ENCODE measurements at places on chromosomes 12 and 14.

- no peak for DNase-seq
Measured at GRCh38 chr14:47257013-47257412, 418.4 kb downstream of the MDGA2 start.

DNA sequence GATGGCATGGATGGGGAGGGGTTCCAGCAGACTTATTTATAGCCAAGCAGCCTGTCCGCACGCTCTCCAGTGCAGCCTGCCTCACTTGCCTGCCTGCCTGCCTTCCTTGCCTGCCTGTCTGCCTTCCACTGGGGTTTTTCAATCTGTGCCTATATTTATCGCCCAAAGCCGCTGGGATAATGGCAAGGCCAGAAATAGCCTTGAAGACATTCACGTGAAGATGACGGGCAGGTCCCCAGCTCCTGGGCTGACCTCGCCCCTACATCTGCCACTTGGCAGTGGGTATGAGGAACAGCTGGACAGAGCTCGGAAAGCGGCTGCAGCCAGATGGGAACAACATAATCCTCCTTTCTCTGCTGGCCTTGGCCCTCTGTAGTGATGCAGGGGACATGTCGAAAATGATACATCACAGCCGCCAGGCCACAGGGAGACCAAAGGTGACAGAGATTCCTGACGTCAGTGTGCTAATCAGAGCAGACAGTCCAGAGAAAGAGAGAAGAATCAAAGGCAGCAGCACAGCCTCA is 53.3 kb downstream of the PITPNM2 start:
- DNase-seq: no peak

DNA sequence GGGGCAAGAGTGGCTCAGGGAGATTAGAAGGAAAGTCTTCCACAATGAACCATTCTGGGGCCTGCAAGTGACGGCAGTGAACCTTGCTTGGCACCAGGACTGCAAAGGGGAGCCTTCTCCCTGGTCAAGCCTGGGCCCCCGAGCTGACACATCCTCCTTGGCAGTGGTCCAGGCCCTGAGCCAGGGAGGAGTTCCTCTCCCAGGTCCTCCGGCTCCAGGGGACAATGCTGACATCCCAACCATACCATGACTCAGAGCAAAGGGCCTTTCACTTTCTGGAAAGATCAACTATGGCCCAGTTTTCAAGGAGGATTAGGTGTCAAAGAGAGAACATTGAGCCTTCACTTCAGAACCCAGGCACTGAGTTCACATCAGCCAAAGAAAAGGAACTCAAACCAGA is 756.5 kb upstream of the TBX3 start:
- DNase-seq: no peak

DNA sequence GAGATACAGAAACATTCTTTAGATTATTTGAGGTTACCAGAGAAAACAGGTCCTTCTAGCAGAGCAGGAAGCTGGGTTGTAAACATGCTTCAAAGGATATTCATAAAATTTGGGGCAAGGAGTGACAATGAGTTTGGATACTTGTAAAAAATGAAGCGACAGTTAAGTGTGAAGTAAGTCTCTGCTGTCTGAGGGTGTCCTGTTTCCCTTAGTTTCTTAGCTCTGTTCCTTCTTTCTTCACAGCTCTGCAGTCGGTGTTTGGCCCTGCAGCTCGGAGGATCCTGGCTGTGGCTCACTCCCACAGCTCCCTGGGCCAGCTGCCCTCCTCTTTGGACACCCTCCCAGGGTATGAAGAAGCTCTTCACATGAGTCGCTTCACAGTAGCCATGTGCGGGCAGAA is 10.8 kb downstream of the TMEM52B start:
- no peak for DNase-seq
